ENCODE measurements at places on chromosomes 11 and 22. TPM values are rescaled to one million over a fixed set of nuclear protein-coding genes. Genes with fewer than 3 reads are reported as not detected.

The MEI1 gene
- 36.3 TPM for total RNA-seq

The INPP5J gene
- 0.22 TPM for total RNA-seq

- DNase-seq: no peak
Measured at GRCh38 chr11:70074746-70075145, 3.4 kb upstream of the ANO1 start.

DNA sequence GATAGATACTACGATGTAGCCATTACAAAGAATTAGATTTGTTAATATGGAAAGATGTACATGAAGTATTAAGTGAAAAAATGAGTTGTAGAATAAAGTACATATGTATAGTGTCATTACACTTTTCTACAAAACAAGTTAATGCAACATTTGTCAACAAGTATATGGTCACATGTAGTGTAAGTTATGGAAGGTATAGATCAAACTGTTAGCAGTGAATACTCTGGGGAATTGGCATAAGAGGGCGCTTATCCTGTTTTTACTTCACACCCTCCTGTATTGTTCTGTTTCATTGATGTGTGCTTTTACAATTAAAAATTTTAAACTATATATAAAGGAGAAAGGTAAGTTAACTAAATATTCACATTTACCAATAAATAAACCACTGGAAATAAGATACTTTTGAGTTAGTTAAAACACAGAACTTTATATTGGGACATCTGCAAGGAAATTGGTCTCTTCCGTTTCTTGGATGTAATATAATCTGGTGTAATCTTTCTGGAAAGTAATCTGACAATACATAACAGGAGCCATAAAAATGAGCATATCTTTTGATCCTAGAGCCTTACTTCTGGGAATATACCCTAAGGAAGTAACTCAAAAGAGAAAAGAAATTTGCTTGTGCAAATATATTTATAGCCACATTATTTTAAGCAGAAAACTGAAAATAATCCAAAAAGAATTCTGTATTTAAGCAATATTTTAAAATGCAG is 34.5 kb downstream of the CSTPP1 start:
- DNase-seq: no peak

DNA sequence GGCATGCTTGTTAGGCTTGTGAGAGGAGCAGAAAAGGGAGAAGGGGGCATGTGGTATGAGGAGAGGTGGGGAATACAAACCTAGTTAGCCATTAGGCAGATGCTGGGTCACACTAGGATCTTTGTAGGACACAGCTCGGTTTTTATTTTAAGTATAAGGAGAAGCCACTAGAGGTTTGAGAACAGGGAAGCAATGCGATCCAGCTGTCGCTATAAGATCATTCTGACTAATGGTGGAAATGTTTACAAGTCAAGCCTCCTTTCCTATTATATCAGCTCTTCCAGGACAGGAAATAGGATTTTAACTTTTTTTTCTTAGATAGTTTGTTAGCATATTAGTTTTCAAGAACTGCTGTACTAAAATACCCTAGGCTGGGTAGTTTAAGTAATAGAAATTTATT is 609.9 kb downstream of the INSC start:
- no peak for DNase-seq

All from CD8-positive, alpha-beta memory T cell (primary cell).